HuH-7.5 (cell line): ENCODE measurements at places on chromosomes 5 and 9.

- no peak for DNase-seq
Observed at GRCh38 chr9:132408521-132408920, 1.5 kb upstream of the CFAP77 start.

DNA sequence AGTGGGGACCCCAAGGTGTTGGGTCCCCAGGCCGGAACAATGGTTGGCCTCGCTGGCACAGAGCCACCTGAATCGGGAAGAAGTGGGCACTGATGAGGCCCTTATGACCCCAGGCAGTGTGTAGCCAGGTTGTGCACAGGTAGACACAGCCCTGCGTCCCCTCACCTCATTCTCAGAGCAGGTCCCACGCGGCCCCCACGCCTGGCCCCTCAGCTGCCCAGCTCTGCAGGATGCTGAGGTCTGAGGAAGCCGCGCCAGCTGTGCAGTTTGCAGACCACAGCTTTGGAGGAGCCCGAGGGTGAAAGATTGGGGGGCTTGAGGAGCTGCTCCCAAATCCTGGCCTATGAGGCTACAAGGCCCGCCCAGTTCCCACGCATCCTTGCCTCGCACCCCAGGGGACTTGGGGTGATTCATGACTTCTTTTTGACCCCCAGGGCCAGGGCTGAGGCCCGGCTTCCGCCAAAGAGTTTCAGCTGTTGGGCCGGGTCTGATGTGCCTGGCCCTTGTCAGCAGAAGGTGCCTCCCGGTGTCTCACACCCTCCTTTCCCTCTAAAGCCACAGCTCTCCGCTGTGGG, 87.8 kb upstream of the PHYKPL start:
- DNase-seq: no peak

GRCh38 chr9:133778336-133779013, 40.3 kb upstream of the SARDH start:
- DNase-seq: no peak

DNA sequence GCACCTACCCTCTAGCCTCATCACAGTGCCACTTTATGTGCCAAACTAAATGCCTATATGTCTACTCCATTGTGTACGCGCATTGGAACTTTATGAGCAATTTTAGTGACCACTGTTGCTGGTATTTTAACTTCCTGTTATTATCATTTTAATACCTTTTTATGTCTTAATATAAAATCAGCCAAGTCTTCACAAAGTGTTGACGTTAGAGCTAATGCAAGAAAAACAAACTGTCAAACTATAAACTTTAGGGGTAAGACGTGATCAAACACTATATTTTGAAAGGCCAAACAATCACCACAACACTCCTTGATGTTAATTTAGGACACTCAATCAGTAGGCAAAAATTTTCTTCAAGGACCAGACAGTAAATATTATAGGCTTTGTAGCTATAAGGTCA, 73.9 kb downstream of the PRELID2 start:
- DNase-seq: no peak

DNA sequence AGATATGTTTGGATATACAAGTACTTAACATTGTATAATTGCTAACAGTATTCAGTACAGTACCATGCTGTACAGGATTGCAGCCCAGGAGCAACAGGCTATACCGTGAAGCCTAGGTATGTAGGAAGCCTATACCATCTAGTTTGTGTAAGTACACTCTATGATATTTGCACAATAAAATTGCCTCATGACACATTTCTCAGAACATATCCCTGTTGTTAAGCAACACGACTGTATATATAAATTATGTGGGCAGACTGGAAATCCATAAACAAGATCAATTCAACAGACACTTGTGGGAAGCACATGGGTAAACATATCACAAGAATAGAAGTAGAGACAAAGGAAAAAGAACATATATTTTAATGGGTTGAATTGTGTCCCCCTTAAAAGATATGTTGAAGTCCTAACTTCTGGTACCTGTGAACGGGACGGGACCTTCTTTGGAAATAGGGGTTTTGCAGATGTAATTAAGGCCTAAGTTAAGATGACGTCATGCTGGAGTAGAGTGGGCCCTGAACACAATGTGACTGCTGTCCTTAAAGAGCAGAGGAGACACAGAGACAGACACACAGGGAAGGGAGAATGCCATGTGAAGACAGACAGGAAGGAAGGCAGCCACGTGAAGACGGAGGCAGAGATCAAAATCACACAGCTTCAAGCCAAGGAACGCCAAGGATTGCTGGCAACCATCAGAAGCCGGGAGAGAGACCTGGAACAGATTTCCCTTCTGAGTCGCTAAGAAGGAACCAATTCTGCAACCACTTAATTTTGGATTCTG, 76.3 kb downstream of the SCAI start:
- no peak for DNase-seq

DNA sequence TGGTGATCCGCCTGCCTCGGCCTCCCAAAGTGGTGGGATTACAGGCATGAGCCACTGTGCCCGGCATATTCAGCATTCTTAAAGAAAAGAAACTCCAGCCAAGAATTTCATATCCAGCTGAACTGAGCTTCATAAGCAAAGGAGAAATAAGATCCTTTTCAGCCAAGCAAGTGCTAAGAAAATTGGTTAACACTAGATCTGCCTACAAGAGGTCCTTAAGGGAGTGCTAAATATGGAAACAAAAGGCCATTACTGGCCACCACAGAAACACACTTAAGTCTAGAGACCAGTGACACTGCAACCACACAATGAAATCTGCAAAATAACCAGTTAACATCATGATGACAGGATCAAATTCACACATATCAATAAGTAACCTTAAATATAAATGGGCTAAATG, 331.5 kb downstream of the MAN2A1 start:
- no peak for DNase-seq

- DNase-seq: peak; percentile 11
Observed at GRCh38 chr5:17249029-17249634, 31.7 kb downstream of the BASP1 start.

GRCh38 chr9:137460363-137461315, 1.5 kb upstream of the NSMF start:
- DNase-seq: no peak

GRCh38 chr9:136192289-136193126, 12.4 kb downstream of the LHX3 start:
- no peak for DNase-seq
